Non-pigmented ciliary epithelial cell (primary cell): ENCODE measurements at places on chromosomes 6 and 20.
A peak's percentile ranks its signal among the peaks of the same experiment; 100 is the strongest.

DNA sequence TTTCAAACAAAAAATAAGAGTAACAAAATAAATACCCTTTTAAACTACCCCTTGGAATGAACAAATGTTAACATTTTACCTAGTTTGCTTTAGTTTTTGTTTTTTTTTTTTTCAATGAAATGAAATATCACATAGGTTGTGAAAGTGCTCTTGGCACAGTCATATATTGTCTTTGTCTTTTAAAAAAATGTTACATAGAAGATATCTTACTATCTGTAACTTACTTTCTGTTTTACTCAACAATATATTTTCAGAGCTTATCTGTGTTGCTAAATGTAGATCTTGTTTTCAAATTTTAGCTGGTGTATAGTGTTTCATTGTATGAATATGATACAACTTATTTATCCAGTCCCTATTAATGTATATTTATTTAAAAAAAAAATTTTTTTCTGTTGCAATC is 8.6 kb downstream of the CEP57L1 start:
- no peak for DNase-seq

DNA sequence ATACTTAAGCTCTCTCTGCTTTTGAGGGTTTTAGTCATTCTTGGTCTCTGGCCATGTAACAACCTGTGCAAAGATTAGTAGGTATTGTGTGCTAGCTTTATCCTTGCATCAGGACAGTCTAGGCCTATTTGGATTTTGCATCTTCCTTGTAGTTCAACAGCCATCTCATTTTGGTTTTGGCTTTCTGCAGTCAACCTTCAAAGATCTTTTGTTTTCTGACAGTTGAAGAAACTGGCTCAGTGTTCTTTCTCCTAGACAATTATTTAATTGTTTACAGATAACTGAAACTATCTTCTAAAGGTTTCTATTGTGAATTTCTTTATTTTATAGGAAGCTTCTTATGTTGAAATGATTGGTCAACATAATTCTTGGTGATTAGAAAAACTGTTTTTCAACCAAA is 307.5 kb downstream of the CDKAL1 start:
- no peak for DNase-seq

DNA sequence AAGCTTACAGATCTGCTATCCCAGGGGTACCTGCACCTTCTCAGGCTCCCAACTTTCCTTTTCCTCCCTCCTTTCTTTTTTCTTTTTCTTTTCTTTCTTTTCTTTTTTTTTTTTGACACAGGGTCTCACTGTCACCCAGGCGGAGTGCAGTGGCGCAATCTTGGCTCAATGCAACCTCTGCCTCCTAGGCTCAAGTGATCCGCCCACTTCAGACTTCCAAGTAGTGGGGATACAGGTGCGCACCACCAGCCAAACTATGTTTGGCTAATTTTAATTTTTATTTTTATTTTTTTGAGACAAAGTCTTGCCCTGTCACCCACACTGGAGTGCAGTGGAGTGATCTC is 36.0 kb downstream of the PIM1 start:
- no peak for DNase-seq

- DNase-seq = peak; percentile 22
Measured at GRCh38 chr6:21808045-21808470, 214.5 kb downstream of the SOX4 start.

DNA sequence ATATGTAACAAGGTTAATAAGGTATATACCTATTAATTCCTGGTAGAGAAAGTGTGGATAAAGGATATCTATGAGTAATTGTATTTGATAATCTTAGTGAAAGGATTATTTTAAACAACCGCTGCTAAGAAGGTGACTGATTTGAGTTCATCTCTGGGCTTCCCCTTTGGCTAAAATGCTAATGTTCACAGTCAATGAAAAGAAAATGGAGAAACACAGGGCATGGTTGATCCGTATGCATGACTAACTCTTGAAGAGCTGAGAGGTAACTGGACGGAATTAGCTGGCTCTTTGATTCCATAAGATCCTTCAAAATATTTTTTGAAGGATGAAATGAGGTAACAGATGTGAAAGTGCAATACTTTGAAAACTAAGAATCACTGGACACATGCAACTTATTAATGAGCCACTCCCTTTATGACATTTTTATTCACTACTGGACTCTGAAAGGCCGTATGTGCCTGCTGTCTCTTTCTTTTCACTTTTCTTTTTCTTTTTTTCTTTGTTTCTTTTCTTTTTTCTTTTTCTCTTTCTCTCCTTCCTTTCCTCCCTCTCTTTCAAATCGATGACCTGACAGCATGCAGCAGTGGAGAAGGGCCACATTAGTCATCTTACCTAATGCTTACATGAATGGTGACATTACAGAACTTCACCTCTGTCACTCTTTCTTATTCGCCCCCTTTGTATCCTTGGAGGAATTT is 464.6 kb downstream of the CDKAL1 start:
- DNase-seq = no peak

GRCh38 chr6:33143113-33143770 is 49.0 kb downstream of the COL11A2 start:
- no peak for DNase-seq

- DNase-seq = no peak
Measured at GRCh38 chr20:8457978-8458377, 325.9 kb downstream of the PLCB1 start.

DNA sequence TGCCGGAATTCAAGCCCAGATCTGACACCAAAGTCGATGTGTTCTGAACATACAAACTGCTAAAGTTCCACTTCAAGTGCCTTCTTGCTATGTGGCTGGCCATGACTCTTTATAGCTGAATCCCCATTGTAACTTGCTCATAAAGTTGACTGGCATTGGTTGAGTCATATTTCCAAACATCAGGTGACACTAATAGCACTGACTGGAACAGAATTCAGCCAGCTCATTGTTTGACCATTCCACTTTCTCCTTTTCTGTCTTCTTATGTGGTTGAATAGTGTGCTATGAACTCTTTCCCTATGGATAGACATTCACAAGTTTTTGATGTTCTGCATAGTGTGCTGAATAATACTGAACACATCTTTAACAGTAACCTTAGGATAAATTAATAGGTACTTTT is 266.2 kb upstream of the ZFP64 start:
- DNase-seq = no peak

DNA sequence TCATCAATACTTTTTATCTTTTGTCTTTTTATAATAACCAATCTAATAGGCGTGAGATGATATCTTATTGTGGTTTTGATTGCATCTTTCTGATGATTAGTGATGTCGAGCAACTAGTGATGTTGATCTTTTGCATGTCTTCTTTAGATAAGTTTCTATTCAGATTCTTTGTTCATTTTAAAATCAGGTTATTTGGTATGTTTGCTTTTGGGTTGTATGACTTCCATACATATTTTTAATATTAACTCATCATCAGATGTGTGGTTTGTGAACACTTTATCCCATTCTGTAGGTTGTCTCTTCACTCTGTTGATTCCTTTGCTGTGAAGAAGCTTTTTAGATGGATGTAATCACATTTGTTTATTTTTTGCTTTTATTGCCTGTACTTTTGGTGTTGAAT is 295.8 kb downstream of the BCKDHB start:
- DNase-seq = peak; percentile 10

DNA sequence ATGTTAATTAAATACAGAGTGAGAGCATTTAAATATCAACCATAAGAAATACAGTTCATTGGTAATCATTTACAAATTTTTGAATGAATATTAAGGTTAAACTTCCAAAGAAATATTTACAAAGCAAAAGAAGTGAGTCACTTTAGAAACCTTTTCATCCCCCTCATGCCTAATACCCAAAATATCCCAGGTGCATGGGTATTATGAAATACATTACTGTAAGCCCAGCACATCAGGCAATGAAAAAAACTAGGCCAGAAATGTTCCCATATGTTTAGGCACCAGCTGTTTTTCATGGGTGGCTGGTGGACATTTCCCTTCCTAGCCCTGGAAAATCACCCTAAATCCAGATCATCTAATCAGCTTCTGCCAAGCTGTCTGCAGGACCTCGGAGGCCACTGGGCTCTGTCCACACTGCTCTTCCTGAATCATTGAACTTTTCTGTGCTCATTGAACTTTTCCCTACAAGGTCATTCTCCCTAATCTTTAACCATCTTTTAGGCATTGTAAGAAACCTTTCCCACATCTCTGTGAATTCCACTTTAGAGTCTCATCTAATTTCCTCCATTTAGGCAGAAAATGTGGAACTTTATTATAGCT is 145.3 kb upstream of the STXBP5 start:
- DNase-seq = no peak

GRCh38 chr6:56279331-56280080 is 32.1 kb upstream of the COL21A1 start:
- DNase-seq = peak; percentile 63

- DNase-seq = no peak
Measured at GRCh38 chr6:150322466-150322871, 46.3 kb upstream of the IYD start.
